ENCODE measurements at places on chromosomes 1 and 21.

GRCh38 chr1:147292631-147293251, 50.3 kb downstream of the CHD1L start:
- DNase-seq: no peak

GRCh38 chr1:205690122-205690756, 9.9 kb upstream of the SLC45A3 start:
- DNase-seq: no peak

GRCh38 chr1:219041818-219042217, 131.9 kb upstream of the LYPLAL1 start:
- no peak for DNase-seq

DNA sequence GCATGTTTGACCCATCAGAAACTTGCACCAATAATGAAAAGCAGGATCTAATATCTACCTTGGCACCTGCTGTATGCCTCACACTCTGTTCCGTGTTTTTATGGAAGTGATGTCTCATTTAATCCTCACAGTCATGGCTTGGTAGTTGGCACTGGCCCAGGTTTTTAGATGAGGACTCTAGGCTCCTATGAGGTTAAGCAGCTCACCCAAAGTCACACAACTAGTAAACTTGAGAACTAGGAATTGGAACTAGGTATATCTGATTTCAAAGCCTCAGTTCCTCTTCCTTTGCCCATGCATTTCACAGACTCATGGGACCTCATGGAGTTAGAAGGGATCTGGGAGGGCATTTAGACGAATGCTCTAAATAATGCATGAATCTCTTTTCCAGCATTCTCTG, 21.3 kb upstream of the TARBP1 start:
- DNase-seq: peak; percentile 67

DNA sequence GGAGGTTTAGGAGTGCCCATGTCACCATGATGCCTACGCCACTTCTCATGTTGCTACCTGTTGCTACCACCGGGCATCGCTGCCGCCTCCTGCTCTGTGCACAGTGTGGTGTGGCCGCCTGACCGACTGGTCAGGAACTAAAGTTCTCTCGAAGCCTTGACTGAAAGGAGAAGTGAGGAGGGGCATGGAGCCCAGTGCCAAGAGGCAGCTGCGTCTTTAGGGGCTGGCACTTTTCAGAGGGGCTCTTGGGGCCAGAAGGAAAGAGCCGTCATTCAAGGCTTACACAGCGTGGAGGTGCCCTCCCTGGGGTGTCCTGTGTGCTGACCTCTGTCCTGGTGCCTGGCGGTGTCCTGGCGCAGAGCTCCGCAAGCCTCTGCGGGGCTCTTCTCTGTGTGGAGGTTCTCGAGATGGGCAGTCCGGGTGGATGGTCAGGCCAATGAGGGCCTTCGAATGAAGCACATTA, 57.2 kb downstream of the ADARB1 start:
- no peak for DNase-seq

GRCh38 chr1:2499260-2499659, 23.2 kb downstream of the PLCH2 start:
- no peak for DNase-seq

- no peak for DNase-seq
These were observed 6.6 kb downstream of the GNG4 start for GRCh38 chr1:235642943-235643371.

DNA sequence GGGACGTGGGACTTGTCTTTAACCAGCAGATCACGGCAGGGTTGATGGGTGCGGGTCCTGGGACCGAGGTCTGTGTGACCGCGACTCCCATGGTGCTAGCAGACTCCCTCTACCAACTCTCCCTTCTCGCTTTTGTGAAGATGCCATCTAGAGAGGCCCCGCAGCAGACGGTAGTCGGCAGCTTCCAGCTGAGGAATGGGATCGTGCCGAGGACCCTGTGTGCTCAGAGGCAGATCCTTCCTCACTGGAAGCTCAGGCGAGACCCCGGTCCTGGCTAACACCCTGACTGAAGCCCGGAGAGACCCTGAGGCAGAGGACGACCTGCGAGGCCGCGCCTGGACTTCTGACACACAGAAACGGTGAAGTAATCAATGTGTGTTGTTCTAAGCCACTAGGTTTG, 12.5 kb upstream of the SPATC1L start:
- DNase-seq: no peak

GRCh38 chr1:116506132-116507004, 64.5 kb downstream of the CD58 start:
- DNase-seq: peak; percentile 79

- no peak for DNase-seq
These were observed 163.0 kb upstream of the IGSF21 start for GRCh38 chr1:17944646-17945045.

DNA sequence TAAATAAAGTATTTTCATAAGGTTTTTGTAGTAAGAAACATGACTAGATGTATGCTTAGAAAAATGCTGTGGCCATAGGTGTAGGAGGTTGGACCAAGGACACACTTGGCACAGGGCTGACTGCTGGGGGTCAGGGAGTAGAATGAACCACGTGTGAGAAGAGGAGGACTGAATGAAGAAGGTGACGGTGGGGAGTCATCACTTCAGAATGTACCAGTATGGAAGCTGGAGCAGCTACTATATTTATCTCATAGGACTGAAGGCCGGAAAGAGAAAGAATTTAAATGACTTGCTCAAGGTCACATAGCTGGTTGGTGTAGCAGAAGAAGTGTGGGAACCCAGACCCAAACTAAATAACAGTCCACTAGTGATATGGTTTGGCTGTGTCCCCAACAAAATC, 79.8 kb upstream of the HAO2 start:
- no peak for DNase-seq

Measured in hematopoietic multipotent progenitor cell treated with erythropoietin and hydrocortisone succinate and interleukin-3 and kit ligand, for 15 days (in vitro differentiated cells).